ENCODE measurements at places on chromosomes 1 and 21.

DNA sequence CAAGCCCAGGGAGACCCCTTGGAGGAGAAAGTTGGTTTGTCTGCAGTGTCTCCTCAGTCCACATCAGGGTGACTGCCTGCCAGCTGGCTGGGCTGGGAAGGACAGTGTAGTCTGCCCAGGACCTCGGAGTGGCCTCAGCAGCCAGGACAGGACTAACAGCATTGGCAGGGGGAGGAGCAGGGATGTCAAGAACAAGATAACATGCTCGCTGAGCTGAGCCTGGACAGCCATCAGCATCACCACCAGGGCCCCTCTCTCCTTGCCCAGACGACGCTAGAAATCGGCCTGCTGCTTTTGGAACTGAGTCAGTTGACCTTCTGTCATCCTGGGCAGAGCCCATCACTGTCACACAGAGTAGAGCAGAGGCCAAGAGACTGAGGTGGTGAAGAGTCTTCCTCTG lies 83.6 kb upstream of the CNTN2 start:
- DNase-seq = no peak

GRCh38 chr1:43616383-43616782 lies 33.6 kb upstream of the KDM4A start:
- DNase-seq = no peak

- no peak for DNase-seq
Observed at GRCh38 chr1:58543260-58543659, 3.3 kb downstream of the OMA1 start.

DNA sequence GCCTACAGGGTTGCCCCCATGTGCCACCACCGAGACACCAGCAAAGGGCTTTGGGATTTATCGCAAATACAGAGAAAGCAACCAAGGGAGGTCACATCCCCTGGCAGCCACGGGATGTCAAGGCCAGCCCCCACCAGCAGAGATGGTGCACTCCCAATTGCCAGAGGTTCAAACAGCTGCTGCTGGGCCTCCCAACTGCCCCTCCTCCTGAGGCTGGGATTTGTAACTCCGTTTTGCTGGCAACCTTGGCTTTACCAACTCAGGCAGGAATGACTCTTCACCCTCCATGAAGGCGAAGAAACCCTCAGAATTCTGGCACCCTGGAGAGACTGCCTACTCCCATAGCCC lies 11.6 kb downstream of the TMEM53 start:
- DNase-seq = no peak

- DNase-seq = no peak
Observed at GRCh38 chr1:110250749-110251148, 40.6 kb downstream of the KCNC4 start.

- DNase-seq = no peak
Observed at GRCh38 chr1:245887829-245888228, 619.2 kb downstream of the SMYD3 start.

GRCh38 chr1:44326821-44327465 lies 28.1 kb downstream of the ERI3 start:
- DNase-seq = no peak

GRCh38 chr1:154873321-154873950 lies 3.4 kb upstream of the KCNN3 start:
- no peak for DNase-seq
